ENCODE measurements at places on chromosomes 4 and X. TPM values are rescaled to one million over a fixed set of nuclear protein-coding genes. Genes with fewer than 3 reads are reported as not detected.

MAMLD1 gene
- total RNA-seq = 1.8 TPM

GLOD5 gene
- not detected for total RNA-seq

MAGEC2 gene
- not detected for total RNA-seq

DNA sequence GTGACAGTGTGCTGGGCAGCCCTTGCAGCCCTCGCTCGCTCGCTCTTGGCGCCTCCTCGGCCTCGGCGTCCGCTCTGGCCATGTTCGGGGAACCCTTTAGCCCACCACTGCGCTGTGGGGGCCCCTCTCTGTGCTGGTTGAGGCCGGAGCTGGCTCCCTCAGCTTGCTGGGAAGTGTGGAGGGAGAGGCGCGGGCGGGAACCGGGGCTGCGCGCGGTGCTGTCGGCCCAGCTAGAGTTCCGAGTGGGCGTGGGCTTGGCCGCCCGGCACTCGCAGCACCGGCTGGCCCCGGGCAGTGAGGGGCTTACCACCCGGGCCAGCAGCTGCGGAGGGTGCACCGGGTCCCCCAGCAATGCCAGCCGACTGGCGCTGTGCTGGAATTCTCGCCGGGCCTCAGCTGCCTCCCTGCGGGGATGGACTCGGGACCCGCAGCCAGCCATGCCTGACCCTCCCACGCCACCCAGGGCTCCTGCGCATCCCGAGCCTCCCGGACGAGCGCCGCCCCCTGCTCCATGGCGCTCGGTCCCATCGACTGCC lies 770.1 kb upstream of the GALNTL6 start:
- DNase-seq = no peak

DNA sequence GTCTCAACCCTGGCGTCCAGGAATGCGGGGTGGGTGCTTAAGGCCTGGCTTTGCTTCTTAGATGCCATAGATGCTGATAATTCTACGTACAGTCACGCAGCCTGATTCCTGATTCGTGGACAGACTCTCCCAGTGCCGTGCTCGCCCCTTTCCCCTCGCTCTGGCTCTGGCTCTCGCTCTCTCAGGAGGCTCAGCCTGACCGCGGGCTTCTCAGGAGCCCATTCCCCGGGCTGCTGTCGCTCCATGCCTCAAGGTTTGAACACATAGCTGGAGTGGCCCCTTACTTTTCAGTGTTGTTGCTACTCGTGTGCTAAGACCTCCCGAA lies 59.2 kb upstream of the ZC4H2 start:
- DNase-seq = no peak

GRCh38 chr4:74625981-74626380 lies 168.3 kb downstream of the BTC start:
- no peak for DNase-seq

DNA sequence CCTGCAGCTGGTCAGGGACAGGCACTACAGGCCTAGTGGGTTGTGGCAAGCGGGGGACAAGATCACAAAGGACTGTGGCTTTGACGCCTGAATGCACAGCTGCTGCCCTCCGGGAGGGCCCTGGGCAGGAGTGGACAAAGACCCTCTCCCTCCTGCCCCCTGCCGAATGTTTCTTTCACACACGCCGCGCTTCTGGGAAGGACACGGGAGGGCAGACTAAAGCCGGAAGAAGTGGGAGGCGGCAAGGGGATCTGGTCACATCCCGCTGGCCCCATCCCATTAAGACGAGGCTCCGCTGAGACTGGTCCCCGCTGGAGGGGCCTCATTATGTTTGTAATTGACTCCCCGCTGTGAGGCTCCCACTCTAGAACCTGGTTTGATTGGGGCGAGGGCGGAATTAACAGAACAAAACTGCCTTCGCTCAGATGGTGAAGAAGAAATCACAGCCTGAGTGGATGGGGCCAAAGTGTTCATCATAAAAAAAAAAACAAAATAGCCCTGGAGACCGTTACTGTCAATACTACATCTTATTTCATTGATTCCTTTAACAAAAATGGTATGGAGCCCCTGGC lies 37.8 kb upstream of the PSAPL1 start:
- peak; percentile 43 for DNase-seq
